ENCODE measurements at places on chromosomes 16 and 17. TPM values are rescaled to one million over a fixed set of nuclear protein-coding genes. Genes with fewer than 3 reads are reported as not detected.

The CA5A gene
- total RNA-seq, result not detected

DNA sequence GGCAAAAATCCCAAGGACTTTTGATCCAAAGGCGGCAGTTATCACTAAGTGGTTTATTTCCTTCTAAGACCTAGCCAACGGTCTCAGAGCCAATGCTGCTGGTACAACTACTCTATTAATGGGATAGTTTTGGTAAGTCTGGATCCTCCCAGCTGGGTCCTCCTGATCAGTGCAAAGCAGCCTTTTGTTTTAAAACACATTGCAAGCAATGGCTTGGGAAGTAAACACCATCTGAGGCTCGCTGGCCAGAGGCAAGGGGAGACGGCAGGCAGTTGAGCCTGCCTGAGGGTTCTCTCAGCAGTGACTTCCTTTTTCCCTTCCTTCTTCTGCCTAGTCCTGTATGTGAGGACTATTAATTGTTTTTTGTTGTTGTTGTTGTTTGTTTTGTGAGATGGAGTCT, 1.6 kb upstream of the SLC5A10 start:
- no peak for DNase-seq

DNA sequence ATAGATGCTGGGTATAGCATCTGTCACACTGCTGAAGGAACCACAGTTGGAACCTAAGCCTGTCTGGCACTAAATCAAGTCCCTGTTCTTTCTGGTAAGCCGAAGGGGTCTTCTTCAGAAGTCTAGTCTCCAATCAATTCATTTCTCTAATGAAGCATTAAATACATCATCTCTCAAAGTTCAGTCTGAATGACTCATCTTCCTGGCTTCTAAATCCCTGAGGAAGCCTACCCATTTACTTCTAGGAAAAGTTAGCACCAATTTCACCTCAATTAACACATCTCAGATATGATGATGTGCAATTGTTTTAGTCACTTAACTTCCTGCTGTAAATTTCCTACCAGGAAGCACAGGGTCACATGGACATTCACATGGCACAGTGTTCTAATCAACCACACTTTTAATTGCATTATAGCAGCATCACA, 49.9 kb downstream of the TEX14 start:
- no peak for DNase-seq

DNA sequence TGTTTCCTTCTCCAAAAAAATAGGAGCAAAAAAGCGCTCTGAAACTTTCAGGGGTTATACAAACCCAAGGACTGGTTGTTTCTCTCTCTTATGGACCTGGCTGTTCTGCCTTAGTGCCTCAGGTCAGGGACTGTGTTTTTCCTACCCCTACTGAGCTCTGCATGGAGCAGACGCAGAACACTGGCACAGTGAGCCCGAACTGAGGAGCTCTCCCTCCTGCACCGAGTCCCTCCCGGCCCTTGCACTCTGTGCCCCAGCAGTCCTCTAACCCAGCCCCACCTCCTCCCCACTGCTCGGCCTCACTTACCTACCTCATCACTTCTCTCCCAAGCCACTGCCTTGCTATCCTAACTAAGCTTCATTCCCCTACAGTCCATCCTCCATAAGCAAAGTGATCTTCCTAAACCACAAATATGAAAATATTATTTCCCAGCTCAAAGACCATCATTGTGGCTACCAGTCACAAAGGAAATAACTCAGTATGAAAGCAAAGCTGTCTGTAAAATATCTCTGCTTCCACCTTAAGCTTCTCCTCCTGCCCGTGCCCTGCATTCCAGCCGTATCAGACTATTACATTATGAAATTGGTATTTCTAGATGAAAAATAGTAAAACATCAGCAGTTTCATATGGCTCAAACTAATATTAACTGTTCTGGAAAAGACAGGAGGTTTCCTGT, 13.6 kb downstream of the MEIOB start:
- no peak for DNase-seq

All from aorta (tissue), 5 donors.